Activated T-helper 1 cell treated with Interleukin-2 at 50 U/mL for 16 hours (primary cell): ENCODE measurements at places on chromosomes 7 and 10.

- DNase-seq, result no peak
Observed at GRCh38 chr10:58867683-58868082, 308.8 kb upstream of the PHYHIPL start.

DNA sequence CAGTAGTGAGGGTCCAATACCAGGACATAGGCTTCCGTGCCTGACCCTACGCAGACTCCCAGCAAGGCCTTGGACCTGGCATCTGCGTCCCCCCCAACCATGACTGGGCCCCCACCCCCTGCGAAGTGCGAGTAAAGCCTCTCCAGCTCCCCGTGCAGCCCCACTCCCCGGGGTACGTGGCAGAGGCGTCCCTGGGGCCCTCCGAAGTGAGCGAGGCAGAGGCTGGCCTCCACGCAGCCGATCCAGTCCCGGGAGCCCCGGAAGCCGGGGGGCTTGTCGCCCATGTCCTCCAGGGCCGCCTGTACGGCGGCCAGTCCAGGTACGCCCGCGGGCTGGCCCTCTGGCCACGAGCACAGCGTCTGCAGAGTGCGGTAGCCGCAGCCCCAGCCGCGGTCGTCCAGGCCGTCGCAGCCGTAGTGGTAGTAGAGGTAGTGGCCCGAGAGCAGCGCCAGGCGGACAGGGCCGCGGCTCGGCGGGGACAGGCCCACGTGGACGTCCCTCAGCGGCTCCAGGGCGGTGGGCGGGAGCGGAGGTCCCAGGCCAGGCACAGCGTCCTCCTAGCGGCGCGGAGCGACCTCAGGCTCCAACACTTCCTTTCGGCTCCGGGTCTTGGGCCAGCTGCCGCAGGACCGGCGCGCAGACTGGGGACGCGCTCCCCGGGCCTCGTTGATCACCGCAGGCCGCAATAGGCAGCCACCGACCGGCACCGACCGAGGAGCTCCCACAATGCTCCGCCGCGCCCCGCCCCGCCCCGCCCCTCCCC is at the start of gene UFSP1:
Gene UFSP1 (minus strand): TSS at position 728 of the 763 bp plus-strand sequence. CDS start 444 bp downstream, at position 284.
- DNase-seq, result no peak

DNA sequence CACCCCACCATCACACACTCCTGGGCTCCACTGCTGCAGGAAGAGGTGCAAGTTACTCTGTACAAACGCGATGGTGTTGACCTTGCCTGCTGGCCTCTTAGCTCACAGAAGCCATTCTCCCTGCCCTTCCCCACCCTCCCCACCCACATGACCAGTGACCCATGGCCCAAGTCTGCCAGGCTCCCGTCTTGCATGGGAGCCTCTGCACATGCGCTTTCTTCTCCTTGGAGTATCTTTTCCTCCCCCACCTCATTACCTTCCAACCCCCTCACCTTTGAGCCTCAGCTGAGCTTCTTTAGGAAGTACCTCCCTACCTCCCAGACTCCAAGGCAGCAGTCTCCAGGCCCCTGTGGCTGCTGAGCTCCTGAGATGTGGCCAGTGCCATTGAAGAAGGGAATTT is 337.7 kb upstream of the ZNF32 start:
- DNase-seq, result no peak

DNA sequence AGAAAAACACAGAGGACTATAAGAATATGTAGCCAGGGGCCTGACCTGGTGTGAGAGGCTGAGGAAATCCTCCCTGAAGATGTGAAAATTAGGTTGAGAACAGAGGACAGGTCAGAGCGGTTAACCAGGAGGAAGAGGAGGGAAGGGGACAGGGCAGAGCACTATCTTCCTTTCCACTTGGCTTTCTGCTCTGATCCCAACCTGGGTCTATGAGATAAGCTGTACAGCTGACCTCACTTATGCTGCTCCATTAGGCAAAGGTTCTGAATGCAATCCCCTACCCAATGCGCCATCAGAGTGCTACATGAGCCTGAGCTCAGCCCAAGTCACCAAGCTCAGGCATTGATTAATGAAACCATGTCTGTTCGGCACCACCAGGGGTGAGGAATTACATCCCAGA is 10.5 kb downstream of the LIPA start:
- DNase-seq, result no peak

DNA sequence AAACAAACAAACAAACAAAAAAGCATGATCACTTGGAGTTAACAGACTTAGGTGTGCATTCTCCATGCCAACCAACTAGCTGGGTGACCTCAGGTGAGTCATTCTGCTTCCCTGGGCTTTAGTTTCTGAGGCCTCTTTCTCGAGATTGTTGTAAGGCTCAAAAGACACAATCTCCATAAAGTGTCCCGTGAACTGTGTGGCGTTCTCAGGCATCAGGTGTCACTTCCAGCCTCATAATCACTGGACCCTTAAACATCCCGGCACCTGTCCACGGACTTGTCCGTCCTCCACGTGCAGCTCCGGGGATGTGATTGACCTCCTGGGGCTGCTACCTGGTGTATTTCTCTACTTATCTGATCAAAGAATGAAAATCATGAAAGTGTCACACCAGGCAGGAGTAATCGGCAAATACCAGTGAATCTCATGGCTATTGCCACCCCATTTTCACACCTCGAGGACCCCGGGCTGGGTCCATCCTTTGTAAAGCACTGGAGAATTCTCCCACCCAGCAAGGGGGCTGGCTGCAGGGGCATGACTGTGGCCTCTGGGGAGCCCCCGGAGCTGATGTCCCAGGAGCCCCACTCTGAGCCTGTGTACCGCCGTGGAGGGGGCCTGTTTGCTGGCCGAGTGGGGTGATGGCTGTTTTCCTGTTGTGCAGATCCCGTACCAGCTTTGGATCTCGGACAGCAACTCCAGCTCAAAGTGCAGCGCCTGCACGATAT is 189.8 kb upstream of the SH2B2 start:
- DNase-seq, result no peak

DNA sequence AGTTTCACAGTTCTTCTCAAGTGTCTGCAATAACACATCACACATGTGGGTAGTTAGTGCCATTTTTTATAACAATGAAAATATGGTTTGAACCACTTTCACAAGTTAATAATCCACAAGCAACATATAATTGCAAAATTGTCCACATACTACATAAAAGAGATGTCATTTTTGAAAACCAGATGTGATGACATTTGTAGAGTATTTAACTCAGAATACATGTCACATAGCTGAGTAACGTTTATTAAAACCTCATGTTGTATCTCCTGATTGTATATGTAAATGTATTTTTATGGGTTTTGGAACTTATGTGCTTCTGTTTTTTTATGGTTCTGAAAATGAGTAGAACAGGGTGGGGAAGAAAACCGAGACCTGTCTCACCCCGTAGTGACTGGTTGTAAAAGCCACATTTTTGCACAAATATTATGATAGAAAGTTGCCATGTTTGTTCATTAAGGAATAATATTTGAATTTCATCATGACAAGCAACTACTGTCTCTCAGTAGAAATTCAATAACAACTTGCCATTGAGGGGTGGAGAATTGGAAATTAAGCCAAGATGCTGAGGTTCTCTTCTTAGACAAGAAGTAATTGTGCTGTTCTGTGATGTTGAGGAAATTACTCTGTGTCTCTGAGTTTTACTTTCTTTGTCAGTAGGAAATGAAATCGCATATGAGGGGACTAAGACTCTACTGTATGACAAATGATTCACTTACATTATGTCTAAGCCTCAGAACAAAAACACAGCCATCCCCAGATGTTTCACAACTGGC is 29.2 kb upstream of the EGFR start:
- DNase-seq, result no peak

DNA sequence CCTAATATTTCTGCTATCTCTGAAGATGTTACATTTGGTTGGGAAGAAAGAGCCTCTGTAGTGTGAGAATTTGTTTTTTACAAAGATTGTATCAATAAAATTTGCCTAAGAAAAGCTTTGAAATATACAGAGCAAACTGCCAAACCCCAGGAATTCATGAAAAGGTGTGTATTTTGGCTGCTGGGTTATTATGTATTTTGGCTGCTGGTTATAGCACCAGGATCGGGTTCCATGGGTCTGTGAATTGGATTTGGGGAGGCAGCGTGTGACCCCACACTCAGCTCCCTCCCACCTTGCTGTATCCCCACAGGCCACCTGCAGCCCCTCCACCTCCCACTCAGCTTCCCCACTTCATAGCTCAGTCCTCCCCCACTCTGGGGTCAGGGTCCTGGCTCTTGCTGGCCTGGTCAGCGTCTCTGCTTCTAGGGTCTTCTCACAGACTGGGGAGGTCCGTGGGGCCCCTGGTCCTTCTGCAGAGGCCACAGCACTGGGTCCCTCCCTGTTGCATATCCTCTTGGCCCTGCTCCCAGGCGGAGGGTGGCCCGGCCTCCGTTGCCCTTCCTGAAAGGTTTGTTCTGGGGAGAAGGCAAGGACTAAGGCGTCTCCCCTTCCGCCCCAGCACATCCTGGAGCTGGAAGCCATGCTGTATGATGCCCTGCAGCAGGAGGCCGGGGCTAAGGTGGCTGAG is 24.0 kb upstream of the DPYSL4 start:
- no peak for DNase-seq

GRCh38 chr10:77970869-77971803 is 44.6 kb upstream of the DLG5 start:
- no peak for DNase-seq

DNA sequence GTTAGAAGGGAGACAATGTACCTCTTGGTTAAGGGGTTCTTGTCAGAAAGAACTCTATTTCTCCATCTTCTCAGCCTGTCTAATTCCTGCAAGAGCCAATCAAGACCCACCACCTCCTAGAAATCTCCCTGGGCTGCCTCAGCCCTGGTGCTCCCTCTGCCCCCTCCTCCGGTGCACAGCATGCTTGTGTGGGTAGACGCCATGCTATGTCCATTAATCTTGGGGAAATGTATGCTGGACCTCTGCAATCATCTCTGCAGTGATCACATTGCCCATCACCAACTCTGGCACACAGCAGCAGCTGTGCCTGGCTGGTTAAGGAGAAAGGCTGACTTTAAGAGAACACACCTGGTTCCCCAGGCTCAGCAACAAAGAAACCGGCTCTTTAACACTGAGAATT is 37.3 kb downstream of the SH3PXD2A start:
- no peak for DNase-seq

DNA sequence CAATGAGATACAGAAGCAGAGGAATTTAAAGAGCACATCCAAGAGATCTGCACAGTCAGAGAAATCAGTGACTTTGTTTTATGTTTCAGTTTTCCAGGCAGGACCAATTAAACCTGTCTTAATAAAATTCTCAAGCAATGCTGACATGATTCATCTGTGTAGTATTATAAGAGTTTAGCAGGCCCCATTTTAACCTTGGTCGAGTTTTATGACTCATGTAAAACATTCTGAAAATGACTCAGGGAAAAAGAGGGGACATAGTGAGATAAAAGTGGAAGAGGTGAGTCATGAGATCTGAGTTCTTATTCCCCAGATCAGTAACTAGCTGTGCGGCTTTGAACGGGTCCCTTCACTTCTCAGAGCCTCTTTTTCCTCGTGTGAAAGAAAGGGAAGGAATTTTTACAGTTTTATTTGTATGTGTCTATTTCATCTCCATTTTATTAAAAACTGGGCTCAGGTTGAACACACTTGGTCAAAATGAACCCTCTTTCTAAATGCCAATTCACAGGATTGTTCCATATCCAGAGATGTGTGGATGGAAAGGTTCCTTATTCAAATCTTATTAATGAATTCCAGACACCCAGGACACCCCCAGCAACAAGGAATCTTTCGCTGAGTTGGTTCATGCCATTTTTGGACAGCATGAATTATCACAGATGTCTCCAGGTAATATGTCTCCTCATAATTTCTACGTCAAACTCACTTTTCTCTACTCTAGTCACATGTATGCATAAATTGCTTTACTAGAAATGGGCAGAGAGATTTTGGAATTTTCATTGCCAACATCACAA is 143.2 kb downstream of the JAZF1 start:
- no peak for DNase-seq

GRCh38 chr7:8382004-8382730 is 51.2 kb upstream of the NXPH1 start:
- DNase-seq, result no peak

DNA sequence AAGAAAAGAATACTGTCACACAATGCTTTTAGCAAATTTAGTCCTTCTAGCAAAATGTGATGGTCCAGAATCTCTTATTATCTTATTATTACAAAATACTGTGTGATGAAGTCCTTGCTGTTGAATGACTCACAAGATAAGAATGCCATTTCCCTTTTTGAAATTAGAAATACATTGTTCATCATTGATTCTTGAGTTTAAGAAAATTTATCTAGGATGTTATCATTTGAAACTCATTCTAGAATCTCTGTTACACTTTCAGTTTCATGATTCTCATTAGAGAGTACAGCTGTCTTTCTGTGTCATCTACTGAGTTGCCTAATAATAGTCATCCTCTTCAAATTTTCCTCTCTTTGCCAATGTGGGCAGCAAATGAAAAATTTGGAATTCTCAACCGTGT is 9.6 kb downstream of the ZKSCAN5 start:
- DNase-seq, result no peak

DNA sequence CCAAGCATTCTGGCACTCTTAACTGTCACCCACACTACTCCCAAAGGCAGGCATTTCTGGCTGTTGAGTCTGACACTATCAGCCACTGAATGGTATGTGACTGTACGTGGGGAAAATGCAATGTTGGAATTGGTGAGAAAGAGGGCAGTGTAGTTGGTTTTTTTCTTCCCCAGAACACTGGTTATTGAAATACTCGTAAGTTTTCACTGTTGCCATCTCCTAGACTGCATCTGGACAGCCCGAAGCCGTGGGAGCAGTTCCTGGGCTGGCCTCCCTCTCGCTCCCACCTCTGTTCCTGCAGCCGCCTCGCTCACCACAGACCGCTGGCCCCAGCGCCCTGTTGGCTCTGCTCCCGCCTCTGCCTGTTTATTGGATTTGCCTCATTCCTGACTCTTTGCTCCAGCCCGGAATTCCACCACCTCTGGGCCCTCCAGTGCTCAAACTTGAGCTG is 5.7 kb downstream of the PLCE1 start:
- DNase-seq, result no peak

DNA sequence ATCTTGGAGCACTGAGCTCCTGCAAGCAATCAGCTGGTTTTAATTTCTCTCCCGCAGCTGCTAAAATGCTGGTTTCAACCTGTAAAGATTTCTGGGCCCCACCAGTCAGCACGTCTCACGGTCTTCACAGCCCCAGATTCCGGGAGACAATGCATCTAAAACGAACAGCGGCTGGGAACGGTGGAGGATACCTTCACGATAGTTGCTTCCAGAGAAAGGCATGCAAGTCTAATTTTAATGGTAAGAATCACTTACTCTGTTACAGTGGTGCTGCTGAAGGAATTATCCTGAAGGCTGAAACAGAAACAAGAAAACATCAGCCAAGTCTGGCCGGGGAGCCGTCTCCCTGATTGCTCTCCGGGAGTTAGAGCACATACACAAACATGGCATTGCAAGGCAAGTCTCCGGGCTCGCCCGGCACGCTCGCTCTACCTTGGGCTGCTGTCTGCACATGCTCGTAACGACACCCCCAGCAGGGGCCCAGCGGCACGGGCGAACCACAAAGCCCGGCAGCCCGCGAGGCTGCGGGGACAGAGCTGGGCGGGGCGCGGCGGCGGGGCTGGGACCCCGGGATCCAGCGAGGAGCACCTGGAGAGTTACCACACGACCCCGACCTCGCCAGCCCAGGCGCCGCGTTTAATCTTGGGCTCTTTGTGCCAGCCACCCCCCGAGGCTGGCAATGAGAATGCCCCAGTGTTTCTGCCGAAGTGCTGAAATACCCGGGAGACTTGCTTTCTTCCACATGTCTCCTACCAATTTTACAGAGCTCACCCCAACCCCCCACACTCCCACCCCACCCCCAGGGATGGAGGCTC is at the start of gene FAM13C:
Gene FAM13C (minus strand): TSS at position 406 of the 815 bp plus-strand sequence. CDS start 89 bp downstream, at position 317.
- DNase-seq, result no peak
